NCI-H524 treated with DMSO at 0.1 percent for 48 hours (cell line): ENCODE measurements at places on chromosomes 2 and 18.
A peak's percentile ranks its signal among the peaks of the same experiment; 100 is the strongest.

GRCh38 chr2:158665536-158666302 lies 129.4 kb upstream of the DAPL1 start:
- DNase-seq, result no peak

DNA sequence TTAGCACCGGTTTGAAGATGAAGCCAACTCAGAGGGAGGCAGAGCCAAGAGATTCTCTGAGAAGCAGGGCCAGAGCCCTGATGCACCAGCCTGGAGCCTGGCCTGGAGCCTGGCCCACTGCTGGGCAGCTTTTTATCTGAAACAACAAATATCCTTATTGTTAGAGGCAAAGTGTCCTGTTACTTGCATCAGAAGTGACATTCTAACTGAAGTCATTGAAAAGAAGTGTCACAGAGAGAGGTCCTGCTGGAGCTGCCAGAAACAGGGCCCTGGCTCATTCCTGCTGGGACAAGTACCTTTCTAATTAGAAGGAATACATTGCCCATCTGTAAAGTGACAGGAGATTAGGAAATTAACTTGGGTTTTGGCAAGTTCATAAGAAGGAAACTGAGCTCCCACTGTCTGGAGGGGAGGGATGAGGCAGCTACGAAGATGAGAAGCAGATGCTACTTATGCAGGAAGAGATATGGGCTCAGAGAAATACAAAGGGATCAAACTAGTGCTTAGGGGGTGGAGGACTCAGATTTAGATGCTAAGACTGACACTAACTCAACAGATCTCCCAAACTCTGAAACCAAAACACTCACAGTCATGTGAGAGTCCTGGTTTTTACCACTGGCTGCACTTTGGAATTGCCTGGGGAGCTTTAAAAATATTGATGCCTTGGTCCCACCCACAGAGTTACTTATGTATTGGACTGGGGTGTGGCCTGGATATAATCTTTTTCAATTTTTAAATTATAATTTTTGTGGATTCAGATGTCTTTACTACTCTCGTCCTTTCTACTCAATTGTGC lies 11.0 kb upstream of the HK2 start:
- peak; percentile 56 for DNase-seq

DNA sequence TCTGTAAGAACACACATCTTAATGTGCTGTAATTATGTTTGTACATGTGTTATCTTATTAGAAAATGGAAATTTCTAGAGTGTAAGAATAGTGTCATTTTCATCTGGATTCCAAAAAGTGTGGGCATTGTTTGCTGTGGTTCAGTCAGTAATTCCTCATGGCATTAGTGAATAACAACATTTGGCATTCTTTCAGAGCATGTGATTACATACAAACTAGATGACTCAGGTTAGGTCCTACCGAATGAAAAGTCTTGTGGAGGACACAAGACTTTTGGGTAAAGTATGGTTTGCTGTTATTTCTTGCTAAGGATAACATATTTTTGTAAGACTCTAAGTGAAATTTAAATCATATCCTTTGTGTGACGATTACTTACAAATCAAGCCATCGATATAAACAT lies 593.1 kb upstream of the NRXN1 start:
- DNase-seq, result no peak

DNA sequence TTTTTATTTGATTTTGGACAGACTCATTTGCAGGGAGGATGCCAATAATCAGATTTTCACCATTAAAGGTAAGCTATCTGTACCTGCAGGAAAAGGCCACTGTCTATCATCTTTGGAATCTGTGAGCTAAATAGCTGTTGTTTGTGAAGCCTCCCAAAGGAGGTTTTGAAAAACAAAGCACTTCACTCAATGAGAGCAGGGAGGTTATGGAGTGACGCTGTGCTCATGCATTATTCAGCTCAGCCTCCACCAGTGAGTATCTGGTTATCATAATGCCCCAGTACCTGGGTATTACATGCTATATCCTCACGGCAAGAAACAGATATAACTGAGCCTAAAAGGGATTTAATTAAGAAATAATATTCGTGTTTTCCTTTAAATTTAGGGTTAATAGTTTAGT lies 189.6 kb upstream of the PIK3C3 start:
- DNase-seq, result no peak

GRCh38 chr2:126699716-126700581 lies 44.0 kb downstream of the GYPC start:
- no peak for DNase-seq

- DNase-seq, result no peak
Measured at GRCh38 chr2:59734743-59735142, 818.7 kb downstream of the BCL11A start.

DNA sequence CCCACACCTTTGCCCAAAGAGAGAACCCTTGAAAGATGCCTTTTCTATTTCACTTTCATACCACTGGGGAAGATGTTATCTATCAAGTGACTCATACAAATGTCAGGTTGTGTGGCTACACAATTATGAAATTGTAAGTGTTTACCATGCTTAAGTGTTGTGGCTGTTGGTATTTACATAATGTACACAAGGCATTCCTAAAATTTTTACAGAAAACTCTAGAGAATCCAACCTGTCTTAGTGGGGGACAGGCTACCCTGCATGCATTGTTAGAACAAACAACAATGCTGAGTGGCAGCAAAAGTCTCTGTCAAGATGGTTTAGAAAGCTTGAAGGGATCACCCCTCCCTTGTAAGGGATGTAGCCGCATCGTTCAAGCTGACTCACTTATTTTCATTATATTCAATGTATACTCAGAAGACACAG lies 5.5 kb upstream of the MGAT4A start:
- no peak for DNase-seq
